NCI-H524 treated with DMSO at 0.1 percent for 48 hours (cell line): ENCODE measurements at places on chromosomes 2 and 18.

DNA sequence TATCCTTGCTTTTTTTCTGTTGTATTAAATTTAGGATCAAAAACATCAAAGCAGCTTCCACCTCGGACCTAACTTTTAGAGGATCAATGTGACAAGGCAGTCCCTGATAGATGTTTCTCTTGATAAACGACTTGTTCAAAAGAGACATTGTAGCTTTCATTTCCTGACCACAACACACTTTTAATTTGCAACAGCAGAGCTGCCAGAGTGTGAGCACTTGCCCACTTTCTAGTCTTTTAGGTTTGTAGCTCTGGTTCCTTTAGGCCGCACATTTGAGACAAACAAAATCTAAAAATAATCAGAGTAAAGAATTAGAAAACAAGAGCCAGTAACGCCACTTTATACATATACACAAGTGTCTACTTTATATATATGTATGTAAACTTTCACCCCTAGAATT, 3.1 kb downstream of the FIGN start:
- no peak for DNase-seq

GRCh38 chr18:54255141-54255540, 14.2 kb upstream of the POLI start:
- no peak for DNase-seq

GRCh38 chr18:36519358-36519757, 221.8 kb downstream of the FHOD3 start:
- DNase-seq: no peak

- no peak for DNase-seq
Measured at GRCh38 chr2:163778045-163778781, 42.4 kb upstream of the FIGN start.

GRCh38 chr2:162929571-162929970, 91.0 kb upstream of the KCNH7 start:
- no peak for DNase-seq

GRCh38 chr18:50911006-50911405, 32.1 kb downstream of the ME2 start:
- DNase-seq: no peak

GRCh38 chr18:8990276-8991031, 112.0 kb upstream of the NDUFV2 start:
- no peak for DNase-seq

GRCh38 chr2:20288642-20289340, 61.9 kb downstream of the PUM2 start:
- DNase-seq: no peak

DNA sequence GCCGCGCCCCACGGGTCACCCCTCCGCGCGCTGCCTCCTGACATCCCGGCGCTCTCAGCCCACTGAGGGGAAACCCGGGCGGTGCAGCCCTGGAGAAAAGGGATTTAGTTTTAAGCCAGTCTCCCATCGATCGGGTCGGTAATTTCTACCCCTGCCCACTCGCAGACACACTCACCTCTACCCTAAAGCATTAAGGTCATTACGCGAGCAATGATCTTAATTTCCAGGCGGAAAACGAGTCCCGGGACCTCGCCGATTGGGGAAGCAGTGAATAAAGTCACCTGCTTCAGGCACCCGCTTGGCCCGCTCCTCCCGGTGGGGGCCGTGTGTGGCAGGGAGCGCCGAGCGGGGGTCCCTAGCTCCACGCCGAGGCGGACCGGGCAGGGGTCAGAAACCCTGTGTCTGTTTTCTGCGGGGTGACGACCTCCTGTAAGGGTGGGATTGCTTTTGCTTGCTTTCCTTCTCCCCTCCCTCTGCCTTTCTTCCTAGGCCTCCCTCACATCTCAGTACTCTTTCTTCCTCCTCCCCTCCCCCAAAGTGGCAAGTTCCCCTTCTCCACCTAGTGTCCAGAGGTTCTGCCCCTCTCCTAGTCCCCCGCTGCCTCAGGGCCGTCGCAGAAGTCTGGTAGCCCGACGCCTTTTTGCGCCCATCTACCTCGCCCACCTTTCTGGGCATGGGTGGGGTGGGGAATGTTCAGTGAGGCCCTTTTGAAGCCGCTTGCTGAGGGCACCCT, 142.6 kb downstream of the MEIS1 start:
- DNase-seq: no peak

DNA sequence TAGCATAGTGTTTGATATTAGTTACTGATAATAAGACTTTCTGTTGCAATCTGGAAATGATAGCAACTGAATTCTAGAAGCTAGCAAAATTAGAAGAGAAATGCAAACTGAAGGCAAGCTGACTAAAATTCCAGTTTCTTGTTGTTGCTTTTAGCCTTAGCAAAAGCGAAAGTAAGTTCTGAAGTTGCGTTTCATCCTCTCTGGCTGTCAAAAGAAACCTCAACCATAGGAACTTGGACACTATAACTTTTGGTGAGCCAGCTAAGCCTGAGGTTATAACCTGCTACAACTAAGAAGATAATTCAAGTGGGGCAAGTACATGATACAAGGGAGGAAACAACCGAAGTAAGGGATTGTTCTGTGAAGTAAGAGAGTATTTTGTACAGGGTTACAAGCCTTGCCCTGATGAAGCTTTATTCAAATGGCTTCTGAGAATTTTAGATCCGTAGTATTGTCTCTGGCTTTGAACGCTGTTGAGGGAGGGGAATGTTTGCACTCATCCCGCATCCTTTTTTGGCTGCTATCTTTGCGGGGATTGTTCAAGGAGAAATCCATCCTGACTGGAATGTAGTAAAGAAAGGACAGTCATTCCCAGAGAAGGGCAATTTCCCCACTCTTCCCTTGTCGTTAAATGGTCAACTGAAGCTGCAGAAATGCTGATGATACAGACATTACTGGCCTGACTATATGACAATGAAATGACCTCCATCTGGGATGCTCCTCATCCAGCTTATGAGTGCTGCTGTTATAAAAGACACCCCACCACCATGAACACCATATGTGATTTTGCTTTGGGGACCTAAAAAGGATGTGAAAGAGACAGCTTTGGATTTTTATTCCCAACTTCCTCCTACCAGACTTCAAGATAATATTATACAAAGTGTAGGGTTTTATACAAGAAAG, 7.0 kb upstream of the TMX3 start:
- DNase-seq: no peak

- DNase-seq: no peak
Measured at GRCh38 chr2:240963868-240964703, 34.3 kb upstream of the SNED1 start.

DNA sequence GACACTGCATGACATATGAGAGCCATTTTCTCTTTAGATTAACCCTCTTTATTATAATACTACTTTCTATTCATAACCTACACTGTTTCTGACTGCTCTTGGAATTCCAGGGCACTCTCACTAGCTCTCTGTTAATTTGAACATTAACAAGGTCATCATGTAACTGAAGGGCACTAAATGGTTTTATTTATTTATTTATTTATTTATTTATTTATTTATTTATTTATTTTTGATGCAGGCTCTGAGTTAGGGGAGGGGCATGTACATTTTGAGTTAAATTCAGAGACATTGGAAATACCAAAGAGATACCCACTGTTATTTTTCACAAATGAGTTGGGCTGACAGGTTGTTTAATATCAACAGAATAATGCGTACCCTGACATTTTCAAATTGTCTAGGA, 1038.7 kb upstream of the NRXN1 start:
- DNase-seq: no peak

DNA sequence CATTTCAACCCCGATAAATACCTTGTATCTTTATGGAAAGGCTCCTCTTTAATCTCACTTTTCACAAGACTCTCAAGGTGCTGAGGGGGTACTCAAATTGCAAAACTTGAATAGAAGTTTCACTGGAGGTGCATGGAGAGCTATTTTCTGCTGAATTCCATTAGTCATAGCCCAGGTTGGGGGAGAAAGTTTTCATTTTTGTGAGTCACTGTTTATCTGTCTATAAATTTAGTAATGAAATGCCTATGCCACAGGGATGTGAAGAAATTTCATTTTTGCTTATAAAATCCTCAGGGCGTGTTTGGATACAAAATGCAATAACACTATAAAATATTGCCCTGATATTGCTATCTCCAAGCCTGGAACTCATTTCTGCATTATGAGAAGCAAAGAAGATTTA, 346.3 kb downstream of the LRATD1 start:
- DNase-seq: no peak

DNA sequence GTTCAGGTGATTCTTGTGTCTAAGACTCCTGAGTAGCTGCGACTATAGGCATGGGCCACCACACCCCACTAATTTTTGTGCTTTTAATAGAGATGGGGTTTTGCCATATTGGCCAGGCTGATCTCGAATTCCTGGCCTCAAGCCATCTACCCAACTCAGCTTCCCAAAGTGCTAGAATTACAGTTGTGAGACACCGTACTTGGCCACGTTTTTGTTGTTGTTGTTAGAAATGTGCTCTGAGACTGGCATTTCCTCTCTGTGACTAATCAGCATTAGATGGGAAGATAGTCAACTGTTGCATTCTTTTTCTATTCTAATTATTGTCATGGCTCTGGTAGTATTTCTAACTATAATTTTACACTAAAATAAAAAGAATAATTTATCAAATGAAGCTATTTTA, 191.7 kb downstream of the CAMKMT start:
- no peak for DNase-seq

GRCh38 chr2:108385411-108386071, 7.8 kb downstream of the SULT1C4 start:
- no peak for DNase-seq

GRCh38 chr2:63849381-63850203, 7.9 kb downstream of the UGP2 start:
- DNase-seq: no peak
